ENCODE measurements at places on chromosomes 13 and 19. TPM values are rescaled to one million over a fixed set of nuclear protein-coding genes. Genes with fewer than 3 reads are reported as not detected.
A peak's percentile ranks its signal among the peaks of the same experiment; 100 is the strongest.

- H3K4me1 ChIP-seq: no peaks in the 10 kb centered on the region
- H3K27me3 ChIP-seq: 0 out of 2 replicates have a peak, but pooled peaks cover 2% of the 10 kb centered on the region
- H3K27ac ChIP-seq: no peak overlapping the region
Observed at GRCh38 chr13:108508263-108508662, 121.1 kb upstream of the MYO16 start.

Gene FFAR3
- total RNA-seq: not detected

DNA sequence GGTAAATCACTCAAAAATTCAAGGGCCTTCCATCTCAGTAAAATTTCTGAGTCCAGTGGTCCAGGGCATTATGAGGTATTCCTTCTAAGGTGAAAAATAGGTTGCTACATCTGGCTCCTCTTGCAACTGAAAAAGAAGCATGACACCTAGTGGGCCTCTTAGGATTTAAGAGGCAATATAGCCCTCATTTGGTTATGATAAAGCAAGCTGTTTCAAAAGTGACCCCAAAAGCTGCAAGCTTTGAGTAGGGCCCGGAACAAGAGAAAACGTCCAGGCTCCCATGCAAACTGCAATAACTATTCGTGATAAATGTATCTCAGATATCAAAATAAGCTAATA lies 1910.2 kb upstream of the PRR20A start:
- H3K27me3 ChIP-seq: no peaks in the 10 kb centered on the region
- no peaks in the 10 kb centered on the region for H3K4me1 ChIP-seq
- H3K36me3 ChIP-seq: no peaks in the 10 kb centered on the region

GRCh38 chr19:3975637-3976087 lies 4.8 kb upstream of the DAPK3 start:
- no peak overlapping the region for H3K4me3 ChIP-seq
- H3K27ac ChIP-seq: no peak overlapping the region
- DNase-seq: no peak
- no peaks in the 10 kb centered on the region for H3K27me3 ChIP-seq
- no peaks in the 10 kb centered on the region for H3K4me1 ChIP-seq
- H3K36me3 ChIP-seq: peaks cover 14% of the 10 kb centered on the region

Gene MISP
- total RNA-seq: 91.6 TPM

GRCh38 chr19:55640577-55641425 lies at the start of gene ZNF580:
Gene ZNF580, plus strand, starts transcription at chr19:55641002. Its CDS starts 1,507 bp downstream, at chr19:55642509.
- peaks cover 8% of the 10 kb centered on the region for H3K36me3 ChIP-seq
- DNase-seq: no peak
- H3K4me1 ChIP-seq: peaks cover 18% of the 10 kb centered on the region
- peak within 1 kb of the TSS; percentile 66 for H3K4me3 ChIP-seq

DNA sequence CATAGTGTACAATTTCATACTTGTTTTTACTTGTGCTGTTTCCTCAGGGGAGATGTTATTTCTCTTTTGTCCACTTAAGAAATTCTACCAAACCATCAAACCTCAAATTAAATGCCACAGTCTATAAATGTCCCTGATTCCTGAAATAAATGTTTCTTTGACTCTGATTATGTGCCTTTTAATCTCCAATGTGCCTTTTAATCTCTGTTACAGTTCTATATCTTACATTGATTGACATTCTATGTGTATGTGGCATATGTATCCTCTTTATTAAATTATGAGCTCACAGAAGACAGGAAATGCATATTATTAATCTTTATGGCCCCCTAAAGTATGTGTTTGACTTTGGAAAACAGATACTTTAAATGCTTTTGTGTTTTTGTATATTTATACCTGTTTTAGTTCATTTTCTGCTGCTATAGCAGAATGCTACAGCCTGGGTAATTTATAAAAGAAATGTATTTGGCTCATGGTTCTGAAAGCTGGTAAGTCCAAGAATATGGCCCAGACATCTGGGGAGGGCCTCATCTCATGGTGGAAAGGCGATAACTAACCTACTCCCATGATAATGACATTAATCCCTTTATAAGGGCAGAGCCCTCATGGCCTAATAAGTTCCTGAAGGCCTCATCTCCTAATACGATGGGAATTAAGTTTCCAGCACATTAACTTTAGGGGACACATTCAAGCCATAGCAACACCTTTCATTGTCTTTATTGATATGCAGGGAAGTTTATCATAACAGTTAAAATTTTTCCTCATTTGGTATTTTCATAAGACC lies 403.9 kb downstream of the LIG4 start:
- no peak overlapping the region for H3K27ac ChIP-seq
- H3K4me1 ChIP-seq: no peaks in the 10 kb centered on the region
- H3K4me3 ChIP-seq: no peak overlapping the region
- DNase-seq: no peak
- no peaks in the 10 kb centered on the region for H3K27me3 ChIP-seq
- H3K36me3 ChIP-seq: no peaks in the 10 kb centered on the region

DNA sequence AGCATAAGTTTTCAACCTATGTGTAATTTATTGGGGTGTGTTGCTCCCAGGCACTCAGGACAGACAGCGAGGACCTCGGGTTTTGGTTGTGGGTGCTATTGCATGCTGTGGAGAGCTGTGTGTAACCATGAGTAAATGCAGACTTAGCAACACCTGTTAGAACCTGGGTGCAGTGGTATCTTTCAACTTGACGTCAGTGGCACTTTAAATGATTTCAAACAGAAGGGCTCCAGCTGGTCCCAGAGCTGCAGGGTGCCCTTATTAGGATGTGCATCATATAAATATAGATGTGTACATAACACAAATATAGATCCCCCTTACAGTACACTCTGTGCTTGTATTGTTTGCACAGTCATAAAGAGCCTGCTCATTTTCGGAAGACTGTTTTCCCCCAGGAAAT lies 228.3 kb upstream of the IRS2 start:
- no peak overlapping the region for H3K4me3 ChIP-seq
- H3K27me3 ChIP-seq: no peaks in the 10 kb centered on the region
- no peaks in the 10 kb centered on the region for H3K36me3 ChIP-seq
- H3K27ac ChIP-seq: no peak overlapping the region
- DNase-seq: no peak
- H3K4me1 ChIP-seq: peaks cover 58% of the 10 kb centered on the region

GRCh38 chr13:50162567-50162966 lies 147.3 kb downstream of the KCNRG start:
- H3K4me1 ChIP-seq: peaks cover 8% of the 10 kb centered on the region
- no peak overlapping the region for H3K4me3 ChIP-seq
- H3K27ac ChIP-seq: no peak overlapping the region
- no peaks in the 10 kb centered on the region for H3K27me3 ChIP-seq
- no peak for DNase-seq

Gene URAD
- total RNA-seq: not detected

Gene TGFBR3L
- total RNA-seq: 2.0 TPM

- no peak for DNase-seq
- no peak overlapping the region for H3K27ac ChIP-seq
- H3K4me1 ChIP-seq: no peaks in the 10 kb centered on the region
Observed at GRCh38 chr13:112851107-112852038, 117.6 kb upstream of the MCF2L start.

Gene NPAS1
- 1.4 TPM for total RNA-seq

Gene COL5A3
- total RNA-seq: not detected

DNA sequence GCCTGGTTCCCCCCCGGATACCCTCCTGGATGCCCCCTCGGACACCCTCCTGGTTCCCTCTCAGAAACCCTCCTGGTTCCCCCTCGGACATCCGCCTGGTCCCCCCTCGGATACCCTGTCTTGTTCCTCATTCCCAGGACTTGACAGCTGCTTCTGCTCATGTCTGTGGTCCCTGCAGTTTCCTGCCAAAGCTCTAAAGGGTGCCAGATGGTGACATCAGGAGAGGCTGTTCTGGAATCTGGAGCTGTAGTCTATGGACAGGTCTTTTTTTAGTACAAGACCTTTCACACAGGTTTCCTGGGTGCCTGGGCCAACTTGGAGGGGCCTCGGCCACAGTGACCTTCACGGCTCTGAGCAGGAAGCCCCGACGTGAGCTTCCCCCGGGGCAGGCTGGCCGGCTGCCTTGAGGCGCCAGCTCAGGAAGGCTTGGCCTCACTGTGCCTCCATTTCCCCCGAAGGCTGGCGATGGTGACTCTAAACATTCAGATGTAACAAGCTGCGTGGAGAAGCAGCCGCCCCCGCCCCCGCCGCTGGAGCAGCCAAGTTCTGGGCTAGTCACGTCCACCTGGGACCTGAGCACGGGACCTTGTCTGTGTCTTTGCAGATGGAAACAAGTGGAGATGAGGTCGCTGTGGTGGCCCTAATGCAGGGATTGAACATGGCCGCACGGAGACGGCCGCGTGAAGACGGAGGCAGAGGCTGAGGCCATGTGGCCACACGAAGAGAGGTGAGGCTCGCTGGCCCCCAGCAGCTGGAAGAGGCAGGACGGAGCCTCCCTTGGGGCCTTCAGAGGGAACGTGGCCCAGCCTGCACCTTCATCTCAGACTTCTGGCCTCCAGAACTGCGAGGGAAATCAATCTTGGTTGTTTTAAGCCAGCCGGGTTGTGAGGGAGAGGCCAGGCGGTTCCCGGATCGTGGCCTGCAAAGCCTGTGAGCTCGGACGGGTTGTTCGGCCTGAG lies 12.7 kb downstream of the SGTA start:
- H3K36me3 ChIP-seq: no peaks in the 10 kb centered on the region
- no peak overlapping the region for H3K4me3 ChIP-seq
- no peak for DNase-seq
- H3K27ac ChIP-seq: no peak overlapping the region
- no peaks in the 10 kb centered on the region for H3K27me3 ChIP-seq

DNA sequence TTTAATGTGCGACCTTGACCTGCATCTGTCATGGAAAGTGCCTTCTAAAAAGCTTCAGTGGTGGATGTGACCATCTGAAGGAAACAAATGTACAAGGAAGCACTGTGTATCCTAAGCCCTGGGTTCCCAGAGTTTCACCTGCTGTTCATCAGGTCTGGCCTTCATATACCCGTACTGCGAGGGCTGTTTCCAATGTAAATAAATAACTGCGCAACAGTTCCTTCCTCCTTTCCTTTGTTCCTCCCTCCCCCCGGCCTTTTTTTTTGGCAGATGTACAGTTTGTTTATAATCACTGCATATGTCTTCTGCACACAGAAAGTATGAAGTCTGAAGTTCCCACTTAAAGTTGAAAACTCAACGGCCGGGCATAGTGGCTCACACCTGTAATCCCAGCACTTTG lies 5.2 kb downstream of the FAAP24 start:
- no peaks in the 10 kb centered on the region for H3K27me3 ChIP-seq
- no peak overlapping the region for H3K27ac ChIP-seq
- no peaks in the 10 kb centered on the region for H3K36me3 ChIP-seq
- H3K4me1 ChIP-seq: no peaks in the 10 kb centered on the region
- no peak overlapping the region for H3K4me3 ChIP-seq

Gene TMEM145
- total RNA-seq: 1.2 TPM

Gene TYK2
- 102 TPM for total RNA-seq

- no peak overlapping the region for H3K4me3 ChIP-seq
- no peaks in the 10 kb centered on the region for H3K36me3 ChIP-seq
- no peak overlapping the region for H3K27ac ChIP-seq
- H3K27me3 ChIP-seq: no peaks in the 10 kb centered on the region
Observed at GRCh38 chr13:65656740-65657329, 1573.3 kb downstream of the PCDH9 start.

DNA sequence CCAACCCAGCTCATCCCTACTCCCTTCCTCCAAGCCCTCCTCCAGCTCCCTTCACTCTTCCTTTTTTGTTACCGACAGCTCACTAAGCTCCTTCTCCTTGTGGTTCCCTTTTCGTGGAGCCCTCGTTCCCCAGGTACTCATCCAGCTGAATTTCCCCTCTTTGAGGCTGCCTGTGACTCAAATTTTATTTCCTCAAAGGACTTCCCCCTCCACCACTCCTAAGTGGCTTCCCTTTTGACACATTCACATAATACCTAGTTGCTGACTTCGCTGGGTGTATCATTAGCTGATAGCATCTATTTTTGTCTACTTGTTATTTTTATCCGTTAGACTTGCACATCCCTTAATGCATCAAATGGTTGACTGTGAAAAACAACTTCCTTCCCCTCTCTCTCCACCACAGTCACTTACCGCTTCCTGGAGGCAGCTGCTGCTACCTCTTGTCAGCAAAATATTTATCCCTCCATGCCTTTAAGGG lies 14.5 kb downstream of the FFAR2 start:
- DNase-seq: no peak
- no peak overlapping the region for H3K27ac ChIP-seq
- H3K27me3 ChIP-seq: no peaks in the 10 kb centered on the region
- no peaks in the 10 kb centered on the region for H3K36me3 ChIP-seq
- H3K4me1 ChIP-seq: no peaks in the 10 kb centered on the region
- H3K4me3 ChIP-seq: no peak overlapping the region

DNA sequence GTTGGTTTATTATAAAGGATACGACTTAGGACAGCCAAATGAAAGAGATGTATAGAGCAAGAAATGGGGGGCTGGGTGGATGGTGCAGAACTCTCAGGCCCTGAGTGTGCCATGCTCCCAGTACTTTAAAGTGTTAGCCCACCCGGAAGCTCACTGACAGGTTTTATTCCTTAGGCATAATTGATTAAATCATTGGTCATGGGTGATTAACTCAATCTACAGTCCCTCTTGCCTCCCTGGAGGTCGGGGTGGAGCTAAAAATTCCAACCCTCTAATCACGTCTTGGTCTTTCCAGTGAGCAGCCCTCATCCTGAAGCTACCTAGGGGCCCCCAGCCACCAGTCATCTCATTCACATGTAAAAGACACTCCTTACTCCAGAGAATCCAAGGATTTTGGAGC lies 9.9 kb upstream of the LEUTX start:
- H3K36me3 ChIP-seq: no peaks in the 10 kb centered on the region
- H3K27ac ChIP-seq: no peak overlapping the region
- H3K4me1 ChIP-seq: no peaks in the 10 kb centered on the region
- no peak overlapping the region for H3K4me3 ChIP-seq
- peaks cover 58% of the 10 kb centered on the region for H3K27me3 ChIP-seq
- no peak for DNase-seq

Gene GRIN2D
- total RNA-seq: 3.2 TPM

DNA sequence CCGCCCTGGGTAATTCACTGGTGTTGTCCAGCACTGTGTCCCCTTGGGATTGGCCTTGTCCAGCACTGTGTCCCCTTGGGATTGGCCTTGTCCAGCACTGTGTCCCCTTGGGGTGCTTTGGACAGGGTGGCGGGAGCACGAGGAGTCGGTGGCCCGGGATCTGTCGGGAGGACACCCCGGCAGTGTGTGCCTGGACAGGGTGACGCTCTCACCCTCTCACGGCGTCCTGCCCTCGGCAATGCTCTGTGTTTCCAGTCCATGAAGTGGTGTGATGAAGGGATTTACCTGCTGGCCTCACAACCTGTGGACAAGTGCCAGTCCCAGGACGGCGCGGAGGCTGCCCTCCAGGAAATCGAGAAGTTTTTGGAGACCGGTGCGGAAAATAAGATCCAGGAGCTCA lies 29.9 kb upstream of the F7 start:
- no peaks in the 10 kb centered on the region for H3K4me1 ChIP-seq
- no peak overlapping the region for H3K27ac ChIP-seq
- no peaks in the 10 kb centered on the region for H3K27me3 ChIP-seq
- H3K36me3 ChIP-seq: no peaks in the 10 kb centered on the region
- no peak overlapping the region for H3K4me3 ChIP-seq

Gene GZMM
- 0.88 TPM for total RNA-seq

Gene TMEM91
- total RNA-seq: 21.9 TPM

DNA sequence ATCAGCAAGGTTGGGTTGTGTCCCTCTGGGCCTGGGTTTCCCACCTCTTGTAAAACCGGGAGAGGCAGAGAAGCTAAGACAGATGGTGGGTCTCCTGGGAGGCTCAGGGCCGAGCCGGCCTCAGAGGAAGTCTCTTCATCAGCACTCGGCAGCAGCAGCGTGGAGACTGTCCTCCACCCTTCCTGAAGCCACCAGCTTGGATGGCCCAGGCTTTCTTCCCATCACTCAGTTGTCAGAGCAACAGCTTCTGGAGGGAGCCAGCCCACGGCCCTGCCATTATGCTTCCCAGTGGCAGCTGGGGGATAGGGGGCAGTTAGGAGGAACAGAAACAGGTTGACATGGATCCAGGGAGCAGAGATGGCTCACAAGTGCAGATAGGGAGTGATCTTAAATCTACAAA lies 191.0 kb downstream of the KATNAL1 start:
- no peaks in the 10 kb centered on the region for H3K27me3 ChIP-seq
- H3K4me3 ChIP-seq: no peak overlapping the region
- no peaks in the 10 kb centered on the region for H3K36me3 ChIP-seq
- H3K4me1 ChIP-seq: peaks cover 15% of the 10 kb centered on the region
- H3K27ac ChIP-seq: no peak overlapping the region
- no peak for DNase-seq

Measured in PC-9 (cell line).